AG04450 (cell line): ENCODE measurements at places on chromosomes 5 and 9. TPM values are rescaled to one million over a fixed set of nuclear protein-coding genes. Genes with fewer than 3 reads are reported as not detected.

The EPB41L4A gene
- not detected in 2 replicates for polyA plus RNA-seq

DNA sequence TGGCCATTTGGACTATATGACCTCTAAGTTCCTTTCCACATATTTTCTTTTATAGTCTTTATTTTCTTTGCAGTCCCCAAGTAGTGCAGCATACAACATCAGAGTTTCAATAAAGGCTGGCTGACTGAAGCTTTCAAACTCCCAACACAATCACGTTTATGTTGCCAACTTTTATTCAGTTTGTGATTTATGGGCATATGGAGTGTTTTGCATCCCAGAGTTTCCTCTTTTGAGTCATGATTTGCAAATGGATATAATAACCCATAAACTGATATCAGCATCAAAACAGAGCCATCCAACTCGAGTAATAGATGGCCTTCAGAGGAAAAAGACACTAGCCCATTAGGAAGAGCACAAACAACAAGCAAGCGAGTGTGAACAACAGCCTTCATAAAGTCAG, 414.0 kb downstream of the ELAVL2 start:
- DNase-seq, result no peak

DNA sequence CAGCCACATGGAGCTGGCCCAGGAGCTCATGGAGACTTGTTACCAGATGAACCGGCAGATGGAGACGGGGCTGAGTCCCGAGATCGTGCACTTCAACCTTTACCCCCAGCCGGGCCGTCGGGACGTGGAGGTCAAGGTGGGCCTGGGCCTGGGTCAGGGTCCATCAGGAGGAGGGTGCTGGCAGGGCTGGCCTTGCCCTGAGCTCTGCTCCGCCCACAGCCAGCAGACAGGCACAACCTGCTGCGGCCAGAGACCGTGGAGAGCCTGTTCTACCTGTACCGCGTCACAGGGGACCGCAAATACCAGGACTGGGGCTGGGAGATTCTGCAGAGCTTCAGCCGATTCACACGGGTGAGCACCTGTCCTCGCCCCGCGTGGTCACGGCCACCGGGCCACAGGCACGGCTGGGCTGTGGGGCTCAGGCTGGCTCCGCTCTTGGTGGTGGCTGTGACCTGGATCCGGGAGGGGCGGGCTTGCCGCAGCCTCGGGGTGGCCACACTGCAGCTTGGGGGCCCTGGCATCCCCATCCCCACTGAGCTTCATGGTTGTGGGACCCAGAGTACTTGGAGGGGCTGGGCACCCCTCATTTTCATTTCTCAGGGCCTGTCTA, 7.1 kb downstream of the DPP7 start:
- no peak for DNase-seq

The OR1J4 gene
- polyA plus RNA-seq, result 0.10 and 0.11 TPM in 2 replicates

DNA sequence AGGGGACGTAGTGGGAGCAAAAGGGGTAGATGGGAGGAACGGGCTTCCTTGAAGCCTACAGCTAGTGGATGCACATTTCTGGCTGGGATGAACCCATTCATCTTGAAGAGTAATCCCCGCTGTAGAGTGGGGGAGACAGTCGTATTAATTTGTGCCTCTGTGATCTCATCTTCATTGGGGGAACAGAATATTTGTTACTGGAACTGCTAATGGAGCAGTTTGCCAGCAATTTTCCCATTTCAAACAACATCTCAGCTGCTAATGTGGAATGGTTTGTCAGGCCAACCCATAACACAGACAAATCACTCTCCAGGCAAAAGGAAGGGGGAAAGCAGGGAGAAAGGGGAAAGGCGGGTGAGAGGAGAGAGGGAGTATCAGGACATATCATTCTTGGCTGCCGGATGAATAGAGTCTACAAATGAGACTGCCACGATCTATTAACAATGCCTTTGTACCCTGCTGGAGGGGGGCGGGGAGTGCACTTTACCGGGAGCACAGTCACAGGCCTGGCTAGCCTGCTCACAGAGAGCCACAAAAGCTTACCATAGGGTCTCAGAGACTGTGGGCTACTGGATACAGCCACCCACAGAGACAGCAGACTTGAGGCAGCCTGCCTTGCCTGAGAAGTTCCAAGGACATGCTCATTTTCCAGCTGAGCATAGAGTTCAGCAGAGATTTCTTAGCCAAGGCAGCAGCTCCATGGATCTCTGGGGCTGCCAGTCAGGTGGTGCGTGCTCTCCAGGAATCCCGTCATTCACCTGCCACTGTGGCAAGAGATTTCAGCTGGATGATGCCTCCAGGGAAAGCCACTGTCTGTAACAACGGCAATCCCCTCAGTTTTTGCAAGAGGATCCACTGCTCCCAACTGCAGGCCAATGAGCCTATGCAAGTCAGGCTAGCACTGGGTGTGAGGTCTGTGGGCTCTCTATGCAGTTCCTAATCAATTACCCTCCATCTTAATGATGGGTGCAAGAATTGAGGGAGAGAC, 217.7 kb upstream of the PANK3 start:
- DNase-seq, result no peak

The DMGDH gene
- polyA plus RNA-seq, result 1.7 and 1.9 TPM in 2 replicates

The SLC46A2 gene
- not detected in 2 replicates for polyA plus RNA-seq

The TMEM267 gene
- polyA plus RNA-seq, result 14.1 and 16.3 TPM in 2 replicates

DNA sequence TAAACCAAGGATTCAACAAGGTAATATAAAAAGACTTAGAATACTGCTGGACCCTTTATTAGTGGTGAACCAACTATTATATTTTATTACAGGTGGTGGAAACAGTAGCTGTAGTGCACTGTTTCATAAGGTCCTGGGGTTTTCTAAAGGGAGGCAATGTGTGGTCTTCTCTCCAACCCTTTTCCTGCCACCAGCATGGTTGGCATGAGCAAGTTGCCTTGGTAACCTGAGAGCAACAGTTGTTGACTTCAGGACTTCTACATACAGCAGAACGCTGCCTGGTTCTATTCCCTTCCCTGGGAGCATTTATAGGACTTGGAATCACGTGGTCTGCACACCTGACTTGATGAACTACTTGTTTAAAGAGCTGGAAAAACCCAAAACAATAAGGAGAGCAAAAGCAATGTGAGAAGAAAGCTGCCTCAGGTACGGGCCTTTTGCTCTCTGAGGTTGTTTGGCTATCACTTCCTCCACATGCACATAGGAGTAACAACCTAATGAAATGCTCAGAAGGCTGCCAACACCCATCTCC, 81.1 kb upstream of the RAI14 start:
- no peak for DNase-seq

- DNase-seq, result no peak
Observed at GRCh38 chr5:88741964-88742363, 141.0 kb downstream of the MEF2C start.

GRCh38 chr9:129712634-129713401, 40.0 kb downstream of the PTGES start:
- DNase-seq, result peak; percentile 41

DNA sequence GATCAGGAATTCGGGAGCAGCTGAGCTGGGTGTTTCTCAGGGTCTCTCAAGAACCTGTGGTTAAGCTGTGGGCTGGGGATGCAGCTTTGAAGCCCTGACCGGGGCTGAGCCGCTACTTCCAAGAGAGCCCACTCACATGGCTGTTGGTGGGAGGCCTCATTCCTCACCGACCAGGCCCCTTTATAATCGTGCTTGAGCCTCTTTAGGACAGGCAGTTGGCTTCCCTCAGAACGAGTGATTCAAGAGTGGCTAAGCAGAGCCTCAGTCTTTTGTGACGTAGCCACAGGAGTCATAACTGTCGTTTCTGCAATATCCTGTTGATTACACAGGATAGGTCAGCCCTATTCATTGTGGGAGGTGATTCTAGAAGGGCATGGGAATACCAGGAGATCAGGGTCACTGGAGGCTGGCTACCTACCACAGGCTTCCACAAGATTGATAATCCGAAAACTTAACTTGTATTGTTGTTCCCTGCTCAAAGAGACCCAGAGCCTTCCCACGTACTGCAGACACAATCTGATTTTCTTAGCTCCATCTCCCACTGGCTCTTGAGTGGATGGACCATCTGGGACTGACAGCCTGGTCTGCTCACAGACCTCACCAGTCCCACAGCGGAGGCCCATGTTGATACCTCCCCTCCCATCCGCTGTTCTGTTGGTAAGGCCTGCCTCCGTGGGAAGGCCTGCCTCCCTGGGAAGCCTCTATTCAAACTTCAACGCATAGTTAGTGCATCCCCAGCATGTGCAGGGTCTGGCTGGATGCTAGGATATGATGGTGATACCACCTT, 3.0 kb upstream of the ERGIC1 start:
- DNase-seq, result peak; percentile 74

DNA sequence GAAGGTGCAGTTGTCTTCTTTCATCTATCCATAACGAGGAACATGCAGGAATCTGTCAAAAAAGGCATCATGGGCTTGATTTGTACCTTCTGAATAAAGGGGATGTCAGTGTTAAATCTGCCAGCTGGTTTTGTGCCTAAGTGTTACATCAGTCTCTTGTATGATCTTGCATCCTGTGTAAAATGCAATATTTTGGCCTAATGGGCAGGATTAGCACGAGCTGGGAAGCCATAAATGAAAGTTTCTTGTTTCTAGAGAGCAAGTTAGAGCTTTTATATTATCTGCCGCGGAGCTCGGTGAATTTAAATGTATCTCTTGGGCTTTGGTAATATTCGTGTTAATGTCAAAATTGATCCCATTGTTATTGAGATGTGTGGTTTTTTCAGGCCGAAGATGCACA, 526.1 kb upstream of the WWC1 start:
- no peak for DNase-seq

The ADAMTSL2 gene
- not detected in 2 replicates for polyA plus RNA-seq

- no peak for DNase-seq
Observed at GRCh38 chr5:7606840-7607465, 211.0 kb downstream of the ADCY2 start.
